ENCODE measurements at places on chromosomes 5 and 9.

DNA sequence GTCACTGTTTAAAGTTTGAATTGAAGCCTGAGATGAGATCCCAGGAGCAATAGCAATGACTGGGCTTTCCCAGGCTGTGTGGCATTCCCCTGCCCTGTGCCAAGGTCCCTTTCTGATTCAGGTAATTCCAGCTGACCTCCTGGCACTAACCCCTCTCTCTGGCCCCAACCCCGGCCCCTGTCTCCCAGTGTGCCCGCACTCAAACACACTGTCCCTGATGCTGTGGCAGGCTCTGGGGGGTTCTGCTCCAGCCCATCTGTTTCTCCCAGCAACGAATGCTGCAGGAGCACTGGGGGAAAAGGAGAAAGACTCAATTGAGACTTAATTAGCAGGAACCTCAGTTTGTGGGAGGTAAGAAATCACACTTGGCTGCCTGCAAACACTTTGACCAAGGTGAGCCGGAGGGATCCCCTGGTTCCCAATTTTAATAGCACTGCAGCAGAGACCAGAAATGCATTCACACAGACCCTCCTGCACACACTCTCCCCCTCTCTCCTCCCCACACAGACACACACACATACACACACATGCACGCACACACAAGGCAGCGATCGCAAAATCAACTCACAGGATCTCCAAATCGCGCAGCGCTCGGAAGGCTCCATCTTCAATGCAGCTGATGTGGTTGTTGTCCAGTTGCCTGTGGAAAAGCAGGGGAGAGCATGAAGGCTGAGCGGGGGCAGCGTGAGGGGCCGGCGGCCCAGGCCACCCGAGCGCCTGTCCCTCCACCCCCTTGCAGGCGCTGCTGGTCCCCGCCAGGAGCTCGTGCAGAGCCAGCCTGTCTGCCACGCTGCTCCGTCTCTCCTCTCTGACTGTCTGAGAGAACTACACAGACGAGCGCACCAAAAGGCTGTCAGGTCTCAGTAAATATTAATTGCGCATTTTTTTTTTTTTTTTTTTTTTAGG, 265.1 kb upstream of the PANK3 start:
- no peak for DNase-seq

DNA sequence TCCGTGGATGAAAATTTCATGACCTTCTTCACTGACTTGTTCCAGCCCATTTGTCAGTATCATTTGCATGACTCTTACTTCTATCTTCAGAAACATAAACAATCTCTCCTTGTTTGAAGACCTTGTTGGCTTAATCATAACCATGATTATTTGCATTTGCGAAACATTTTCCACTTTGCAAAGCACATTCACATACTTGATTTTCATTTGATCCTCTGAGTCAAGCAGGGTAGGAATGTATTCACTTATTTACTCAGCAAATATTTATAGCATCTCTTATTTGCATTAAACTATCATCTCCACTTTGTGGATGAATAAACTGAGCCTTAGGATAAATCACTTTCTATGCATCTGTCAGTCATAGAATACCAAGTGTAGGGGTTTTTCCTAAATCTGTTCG, 343.0 kb upstream of the SGCD start:
- no peak for DNase-seq

DNA sequence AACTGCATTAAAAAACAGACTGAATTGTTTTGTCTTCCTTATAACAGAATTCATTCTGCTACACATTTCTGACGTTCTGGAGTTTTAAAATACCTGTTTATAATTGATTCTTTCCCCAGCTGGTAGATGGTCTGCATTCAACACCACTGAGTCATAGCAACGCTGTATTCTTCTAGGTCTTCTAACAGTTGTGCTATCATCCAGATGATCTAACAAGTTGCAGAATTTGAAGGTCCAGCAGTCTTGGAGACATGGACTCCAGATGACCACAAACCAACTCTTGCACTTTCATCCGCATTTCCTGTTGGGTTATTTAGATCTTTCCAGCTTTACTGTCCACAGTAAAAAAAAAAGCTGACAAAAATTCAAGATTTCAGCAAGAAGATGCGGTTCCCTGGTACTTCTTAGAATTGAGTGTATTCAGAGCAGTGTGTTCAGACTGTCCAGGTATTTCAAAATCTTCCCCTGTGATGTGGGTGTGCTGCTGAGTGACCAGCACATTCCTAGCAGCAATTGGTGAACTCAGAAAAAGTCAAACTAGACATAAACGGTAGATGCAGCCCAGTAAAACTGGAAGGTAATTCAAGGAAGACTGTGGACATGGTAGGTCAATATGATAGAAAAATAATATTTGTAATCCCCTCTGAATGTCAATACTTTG, 50.2 kb downstream of the CSNK1A1 start:
- DNase-seq, result no peak

DNA sequence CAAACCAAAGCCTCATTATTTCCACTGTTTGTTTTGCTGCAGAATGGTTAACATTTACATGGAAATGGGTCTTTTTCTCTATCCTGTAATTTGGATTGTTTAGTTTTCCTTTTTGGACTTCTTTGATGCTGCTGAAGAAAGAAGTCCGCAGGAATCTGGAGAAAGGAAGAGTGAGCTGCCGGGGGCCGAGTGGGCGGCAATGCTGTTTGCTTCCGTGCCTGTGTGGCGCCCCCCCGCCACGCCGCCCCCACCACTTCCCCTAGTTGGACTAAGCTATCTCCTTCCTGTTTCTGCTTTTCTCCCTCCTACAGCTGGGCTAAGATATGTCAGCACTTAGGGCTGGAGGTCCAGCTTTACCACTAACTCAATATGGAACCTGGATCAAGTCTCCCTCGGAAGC, 39.7 kb downstream of the ACTL7B start:
- DNase-seq, result no peak

GRCh38 chr5:68369023-68369359, 153.4 kb downstream of the PIK3R1 start:
- no peak for DNase-seq

DNA sequence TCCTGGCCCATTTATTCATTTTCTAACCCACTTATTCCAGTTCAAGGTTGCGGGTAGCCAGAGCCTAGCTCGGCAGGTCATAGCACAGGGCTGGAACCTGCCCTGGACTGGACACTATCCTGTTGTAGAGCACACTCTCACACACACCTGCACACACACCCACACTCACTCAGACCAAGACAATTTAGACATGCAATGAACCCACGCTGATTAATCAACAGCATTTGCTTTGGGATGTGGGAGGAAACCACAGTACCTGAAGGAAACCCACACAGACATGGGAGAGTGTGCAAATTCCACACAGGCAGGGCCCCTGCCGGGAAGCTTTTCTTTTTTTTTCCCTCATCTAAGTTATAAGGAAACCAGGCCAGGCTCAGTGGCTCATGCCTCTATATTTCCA, 34.8 kb upstream of the MELK start:
- DNase-seq, result no peak

- no peak for DNase-seq
Observed at GRCh38 chr5:109532773-109533364, 123.1 kb upstream of the PJA2 start.

- no peak for DNase-seq
Observed at GRCh38 chr5:91388362-91388761, 5.2 kb upstream of the ARRDC3 start.

DNA sequence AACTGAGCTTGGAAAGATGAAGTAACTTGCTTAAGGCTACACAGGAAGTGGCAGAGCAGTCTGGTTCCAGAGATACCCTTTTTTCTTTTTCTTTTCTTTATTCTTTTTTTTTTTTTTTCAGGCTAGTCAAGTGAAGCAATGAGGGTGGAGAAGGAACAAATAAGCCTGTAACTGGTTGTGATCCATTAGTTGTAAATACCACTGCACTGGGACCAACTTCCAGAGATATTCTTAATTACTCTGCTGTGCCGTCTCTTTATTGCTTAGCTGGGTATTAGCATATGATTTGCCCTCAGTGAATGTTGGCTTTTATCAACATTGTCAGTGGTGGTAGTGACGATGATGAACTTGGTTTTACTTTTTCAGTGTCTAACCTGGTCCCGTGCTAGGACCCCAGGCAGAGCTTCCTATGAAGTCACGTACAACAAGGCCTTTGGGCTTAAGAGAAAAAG, 26.7 kb downstream of the LNPEP start:
- DNase-seq, result no peak

DNA sequence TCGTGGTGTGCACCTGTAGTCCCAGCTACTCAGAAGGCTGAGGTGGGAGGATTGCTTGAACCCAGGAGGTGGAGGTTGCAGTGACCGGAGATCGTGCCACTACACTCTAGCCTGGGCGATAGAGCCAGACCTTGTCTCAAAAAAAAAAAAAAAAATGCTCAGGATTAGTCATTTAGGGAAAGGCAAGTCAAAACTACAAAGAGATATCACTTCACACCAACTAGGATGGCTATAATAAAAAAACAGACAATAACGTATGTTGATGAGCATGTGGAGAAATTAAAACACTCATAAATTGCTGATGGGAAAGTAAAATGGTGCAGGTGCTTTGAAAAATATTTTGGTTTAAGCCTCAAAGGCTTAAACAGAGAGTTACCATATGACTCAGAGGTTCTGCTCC, 6.3 kb upstream of the ANKRD34B start:
- DNase-seq, result no peak

- DNase-seq, result no peak
Observed at GRCh38 chr5:17384181-17384580, 113.8 kb upstream of the TAF11L2 start.

DNA sequence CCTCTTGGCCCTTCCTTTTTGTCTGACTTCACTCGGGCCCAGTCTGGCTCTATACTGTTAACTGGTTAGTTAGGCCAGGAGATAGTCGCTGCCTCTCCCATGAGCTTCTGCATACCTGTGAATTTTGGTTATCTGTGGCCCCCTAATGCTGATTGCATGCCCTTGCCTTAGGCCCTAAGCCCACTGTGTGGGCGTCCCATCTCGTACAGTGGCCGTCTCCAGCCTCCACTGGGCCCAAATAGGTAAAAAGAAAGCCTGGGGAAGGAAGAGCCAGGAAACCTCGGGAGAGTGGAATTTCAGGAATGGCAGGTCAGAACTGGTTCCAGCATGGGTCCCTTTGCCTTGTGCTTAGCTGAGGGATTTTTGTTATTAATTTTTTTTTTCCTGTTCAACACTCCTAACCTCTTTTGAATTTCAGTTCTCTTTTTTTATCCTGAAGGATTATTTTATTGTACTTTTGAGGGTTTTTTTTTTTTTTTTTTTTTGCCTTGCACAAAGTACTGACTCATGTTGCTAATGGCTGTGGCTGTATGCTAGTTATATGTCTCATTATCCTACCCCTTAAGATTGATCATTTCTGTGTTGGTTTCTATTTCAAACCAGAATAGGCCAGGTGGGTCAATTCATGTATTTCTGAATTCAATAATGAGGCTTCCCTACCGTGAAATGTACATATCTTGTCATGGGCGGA, 3.4 kb downstream of the PRRC2B start:
- DNase-seq, result no peak

DNA sequence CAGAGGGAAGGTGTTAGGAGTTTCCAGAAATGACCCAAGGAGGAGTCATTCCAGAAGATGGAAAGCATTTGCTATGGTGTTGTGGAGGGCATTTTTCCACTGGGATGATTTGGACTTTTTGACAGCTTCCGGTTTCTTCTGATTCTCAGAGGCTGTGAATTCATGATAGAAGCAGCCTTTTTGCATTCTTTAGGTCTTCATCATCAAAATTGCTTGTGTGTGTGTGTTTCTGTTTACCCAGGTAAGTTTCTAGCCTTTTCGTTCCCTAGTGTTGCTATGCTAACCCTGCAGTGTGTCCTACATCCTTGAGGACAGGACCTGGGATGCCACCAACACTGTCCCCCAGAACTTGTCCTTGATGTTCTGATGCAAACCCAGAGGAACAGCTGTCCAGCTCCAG, 19.6 kb downstream of the IRX1 start:
- no peak for DNase-seq

DNA sequence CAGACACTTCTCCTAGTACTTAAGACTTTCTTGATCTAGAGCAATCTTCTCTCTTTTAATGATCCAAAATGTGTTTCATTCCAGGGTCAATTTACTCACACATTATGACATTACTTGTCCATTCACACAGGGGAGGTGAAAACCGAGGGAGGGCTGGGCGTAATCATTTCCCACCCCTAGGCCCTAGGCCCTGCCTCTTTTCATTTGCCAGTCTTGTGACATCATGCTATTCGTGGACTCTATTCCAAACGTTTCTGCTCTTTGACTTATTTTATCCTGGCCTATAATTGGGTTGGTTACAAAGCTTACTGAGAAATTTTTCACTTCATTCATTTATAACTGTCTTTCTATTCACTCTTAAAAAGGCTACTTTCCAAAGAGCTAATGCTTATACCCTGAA, 2.4 kb downstream of the DCAF12 start:
- DNase-seq, result no peak

GRCh38 chr5:61330341-61330844, 1.7 kb upstream of the ZSWIM6 start:
- DNase-seq, result no peak

GRCh38 chr5:179554981-179555380, 4.6 kb downstream of the RUFY1 start:
- no peak for DNase-seq

GRCh38 chr9:3517377-3518048, 8.3 kb downstream of the RFX3 start:
- DNase-seq, result no peak

- no peak for DNase-seq
Observed at GRCh38 chr5:141409598-141410306, 1.9 kb downstream of the PCDHGB6 start.
